NCI-H1105 (cell line): ENCODE measurements at places on chromosomes 1 and 21.

DNA sequence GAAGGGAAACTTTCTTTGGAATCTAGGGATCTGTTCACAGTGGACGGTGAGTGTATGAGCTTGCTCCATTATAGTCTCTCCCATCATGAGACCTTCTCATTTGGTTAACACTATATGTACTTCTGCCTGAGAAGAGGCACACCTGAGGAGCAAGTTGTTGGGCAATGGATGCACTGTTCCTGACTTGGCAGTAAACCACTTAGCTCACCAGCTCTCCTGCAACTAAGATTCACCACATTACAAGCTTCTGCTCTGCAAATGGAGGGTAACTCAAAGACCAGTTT lies 10.2 kb downstream of the MACF1 start:
- DNase-seq, result no peak

- no peak for DNase-seq
These were observed 48.0 kb downstream of the GPR161 start for GRCh38 chr1:168088511-168089325.

DNA sequence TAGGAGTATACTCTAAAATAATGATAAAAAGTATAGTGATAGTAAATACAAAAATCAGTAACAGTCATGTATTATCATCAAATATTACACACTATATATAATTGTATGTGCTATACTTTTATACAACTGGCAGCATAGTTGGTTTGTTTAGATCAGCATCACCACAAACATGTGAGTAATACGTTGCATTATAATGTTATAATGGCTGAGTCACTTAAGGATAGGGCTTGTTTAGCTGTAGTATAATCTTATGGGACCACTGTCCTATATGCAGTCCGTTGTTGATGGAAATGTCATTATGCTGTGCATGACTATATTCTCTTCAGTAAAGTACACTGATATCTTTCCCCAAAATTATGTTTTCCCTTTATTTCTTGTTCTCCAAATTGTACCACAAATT lies 92.8 kb downstream of the LYPLAL1 start:
- DNase-seq, result no peak

DNA sequence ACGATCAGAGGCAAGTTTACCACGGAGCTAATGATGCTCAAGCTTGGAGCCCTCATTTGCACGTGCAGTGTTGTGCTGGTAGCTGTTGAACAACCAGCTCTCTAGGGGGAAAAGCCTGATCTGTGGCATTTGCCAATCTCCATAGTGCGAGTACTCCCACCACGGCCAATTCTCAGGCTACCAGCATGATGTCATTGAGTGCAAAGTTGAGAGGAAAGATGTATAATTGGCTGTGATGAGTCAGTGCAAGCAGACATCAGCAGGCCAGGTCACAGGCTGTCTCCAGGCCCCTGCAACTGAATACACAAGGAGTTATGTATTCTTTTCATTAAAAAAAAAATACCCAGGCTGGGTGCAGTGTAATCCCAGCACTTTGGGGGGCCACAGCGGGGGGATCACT lies 233.1 kb upstream of the VAMP3 start:
- no peak for DNase-seq

- no peak for DNase-seq
These were observed 1.9 kb downstream of the BTBD19 start for GRCh38 chr1:44810101-44810761.

- DNase-seq, result no peak
These were observed 6.0 kb downstream of the HLX start for GRCh38 chr1:220884981-220885918.
